NCI-H524 (cell line): ENCODE measurements at places on chromosomes 6 and 20.

- DNase-seq: no peak
These were observed 93.7 kb downstream of the TCP11 start for GRCh38 chr6:35047265-35048011.

DNA sequence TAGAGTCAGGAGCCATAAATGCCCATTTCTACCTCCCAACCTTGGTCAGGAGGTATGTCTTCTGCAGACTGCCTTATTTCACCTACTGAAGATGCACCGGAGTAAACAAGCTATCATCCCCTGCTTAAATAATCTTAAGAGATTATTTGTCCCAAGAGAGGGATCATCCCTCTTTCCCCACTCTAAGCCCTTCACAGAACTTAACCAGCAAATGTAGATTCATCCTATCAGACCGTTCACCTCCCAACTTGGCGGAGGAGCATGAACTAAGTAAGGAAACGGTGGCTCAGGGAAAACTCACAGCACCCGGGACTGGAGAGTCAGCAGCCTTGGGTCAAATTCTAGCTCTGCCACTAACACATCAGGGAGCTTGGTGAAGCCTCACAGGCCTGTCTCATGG lies 115.3 kb downstream of the TRERF1 start:
- DNase-seq: no peak

GRCh38 chr20:10519361-10520046 lies 84.4 kb downstream of the SLX4IP start:
- no peak for DNase-seq

DNA sequence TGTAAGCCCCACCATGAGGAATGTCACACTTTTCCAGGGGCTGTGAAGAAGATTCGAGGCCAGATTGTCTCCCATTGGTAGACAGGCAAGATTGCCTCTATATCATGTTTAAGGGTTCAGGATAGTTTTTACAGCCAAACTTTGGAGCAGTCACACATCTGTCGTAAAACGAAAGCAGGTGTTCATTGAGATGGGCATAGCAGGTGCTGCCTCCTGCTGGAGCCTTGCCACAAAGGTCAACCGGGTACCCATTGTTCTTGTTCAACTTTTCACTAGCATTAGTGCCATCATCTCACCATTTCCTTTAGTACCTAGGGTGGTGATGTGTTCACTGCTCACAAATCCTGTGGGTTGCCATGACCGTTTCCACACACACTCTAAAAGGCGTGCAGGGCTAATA lies 198.3 kb downstream of the HTR1B start:
- DNase-seq: peak; percentile 2

DNA sequence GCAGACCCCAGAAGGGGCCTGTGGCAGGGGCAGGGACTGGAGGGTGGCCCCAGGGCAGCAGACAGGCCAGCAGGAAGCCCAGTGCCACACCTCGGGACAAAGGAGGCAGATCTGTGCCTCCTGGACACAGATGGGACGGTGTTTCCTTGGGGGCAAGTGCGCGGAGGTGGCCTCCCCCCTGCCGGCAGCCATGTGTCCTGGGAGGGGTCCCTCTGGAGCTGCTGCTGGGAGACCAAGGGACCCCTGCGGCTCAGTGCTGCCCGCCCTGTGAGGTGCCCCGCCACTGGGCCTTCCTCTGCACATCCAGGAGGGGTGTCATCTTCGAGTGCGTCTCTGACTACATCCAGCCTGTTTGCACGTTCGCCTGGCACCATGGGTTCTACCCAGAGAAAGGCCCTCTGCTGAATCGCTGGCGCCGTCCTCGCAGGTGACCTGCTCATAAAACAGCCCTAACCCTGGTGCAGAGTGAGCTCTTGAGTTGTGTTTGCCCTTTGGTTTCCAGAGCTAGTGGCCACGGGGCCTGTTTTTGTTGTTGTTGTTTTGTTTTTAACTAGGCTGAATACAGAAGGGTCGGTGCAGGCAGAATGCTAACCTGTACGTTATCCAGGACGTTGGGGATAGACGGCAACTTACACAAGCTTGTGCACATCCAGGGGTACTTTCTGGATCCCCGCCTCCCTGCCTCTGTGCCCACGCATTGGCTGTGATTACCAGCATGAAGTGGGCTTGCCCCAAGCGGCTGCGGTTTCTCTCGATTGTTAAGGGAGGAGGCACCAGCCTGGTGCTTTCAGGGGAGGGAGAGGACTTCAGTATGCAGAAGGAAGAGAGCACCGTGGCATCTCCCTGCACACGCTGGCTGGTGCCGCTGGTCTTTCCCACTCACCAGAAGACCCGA lies 1.3 kb upstream of the KCNQ2 start:
- peak; percentile 45 for DNase-seq

GRCh38 chr6:150915880-150916265 lies 50.4 kb downstream of the MTHFD1L start:
- DNase-seq: no peak
